ENCODE measurements at places on chromosomes 12 and 14.

GRCh38 chr14:59251811-59252771, 63.6 kb downstream of the DAAM1 start:
- no peak for DNase-seq

GRCh38 chr12:127083008-127083949, 1183.7 kb upstream of the TMEM132C start:
- DNase-seq: no peak

- no peak for DNase-seq
Observed at GRCh38 chr12:67702136-67702535, 53.6 kb downstream of the DYRK2 start.

DNA sequence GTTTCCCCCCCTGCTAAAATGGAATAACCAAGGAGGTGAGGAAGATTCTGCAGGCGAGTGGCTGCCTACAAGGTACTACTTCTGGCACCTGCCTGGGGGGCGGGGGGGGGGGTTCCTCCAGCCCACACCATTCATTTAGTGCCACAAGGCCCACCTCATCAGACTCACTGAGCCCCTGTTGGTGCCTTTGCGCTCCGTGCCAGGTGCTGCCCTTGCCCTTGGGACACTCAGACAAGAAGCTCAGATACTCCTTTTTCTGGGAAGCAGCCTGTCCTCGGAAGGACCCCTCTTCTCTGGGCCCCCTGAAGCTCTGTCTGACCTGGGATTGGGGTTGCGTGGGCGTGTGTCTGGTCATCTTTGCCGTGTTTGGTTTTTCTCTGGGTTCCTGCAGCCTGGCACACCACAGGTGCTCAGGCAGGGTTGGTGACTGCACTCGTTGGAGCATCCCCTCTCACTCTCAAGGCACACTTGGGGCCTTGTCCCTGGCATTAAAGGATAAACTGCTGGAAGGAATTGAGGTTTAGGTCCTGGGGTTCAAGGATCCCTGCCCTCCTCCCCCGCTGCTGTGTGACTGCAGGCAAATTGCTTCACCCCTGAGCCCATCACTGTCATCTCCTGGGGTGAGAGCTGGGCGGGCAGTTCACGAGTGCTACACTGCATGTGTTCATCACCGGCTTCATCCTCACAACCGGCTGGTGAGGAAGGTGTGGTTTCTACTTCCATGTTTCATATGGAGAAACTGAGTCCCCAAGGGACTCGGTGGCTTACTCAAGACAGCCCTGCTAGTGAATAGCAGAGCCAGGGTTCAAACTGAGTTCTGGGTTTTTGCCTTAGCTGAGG, 16.9 kb downstream of the FAM222A start:
- no peak for DNase-seq

DNA sequence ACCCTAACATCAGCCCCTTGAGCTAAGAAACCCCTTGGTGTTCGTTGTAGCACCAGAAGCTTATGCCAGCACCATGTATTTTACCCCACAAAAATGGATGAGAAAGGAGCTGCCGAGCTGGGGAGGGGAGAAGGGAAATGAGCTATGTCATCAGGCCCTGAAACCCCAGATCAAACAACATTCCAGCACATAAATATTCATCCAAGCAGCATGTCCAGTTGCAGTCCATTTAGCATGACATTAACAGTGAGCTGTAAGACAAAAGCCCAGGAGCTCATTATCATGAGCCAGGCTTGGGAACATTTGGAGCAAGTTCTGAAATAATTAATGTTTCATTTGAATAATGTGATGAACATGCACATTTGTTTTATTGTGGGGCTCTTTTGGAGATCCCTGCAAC, 630.1 kb upstream of the TMEM132C start:
- no peak for DNase-seq

GRCh38 chr14:56874375-56874774, 64.1 kb upstream of the OTX2 start:
- DNase-seq: no peak

DNA sequence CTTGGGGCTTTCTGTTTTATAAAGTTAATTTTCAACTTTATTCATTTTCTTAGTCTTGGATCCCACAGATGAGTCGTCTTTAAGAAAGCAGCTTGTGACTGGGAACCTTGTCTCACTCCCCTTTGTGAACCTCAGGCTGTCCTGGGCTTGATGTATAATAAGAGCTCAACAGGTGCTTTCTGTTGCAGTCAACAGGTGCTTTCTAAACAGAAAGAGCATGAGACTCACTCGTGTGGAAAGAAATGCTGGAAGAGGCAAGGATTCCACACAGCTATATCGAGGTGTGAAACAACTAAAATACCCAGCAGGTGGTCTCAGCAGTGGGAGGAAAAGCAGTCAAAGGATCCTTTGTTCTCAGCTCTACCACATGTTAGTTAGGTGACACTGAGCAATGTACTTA, 398.9 kb downstream of the EGLN3 start:
- no peak for DNase-seq

DNA sequence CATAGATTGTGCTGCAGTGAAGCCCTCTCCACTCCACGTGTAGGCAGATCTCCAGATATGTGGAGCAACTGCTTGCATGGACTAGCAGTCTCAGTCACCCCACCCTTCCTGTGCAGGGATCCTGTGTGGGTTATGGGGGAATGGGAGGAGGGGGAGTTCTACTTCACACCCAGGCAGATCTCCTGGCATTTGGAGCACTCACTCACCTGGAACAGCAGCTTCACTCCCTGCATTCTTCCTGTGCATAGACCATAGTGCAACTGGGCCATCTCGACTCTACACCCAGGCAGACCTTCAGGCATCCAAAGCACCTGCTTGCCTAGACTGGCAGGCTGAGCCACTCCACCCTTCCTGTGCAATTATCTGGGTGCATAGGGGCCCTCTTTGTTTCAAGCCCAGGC, 96.0 kb upstream of the PCED1B start:
- DNase-seq: no peak

GRCh38 chr14:51652168-51653078, 713 bp downstream of the FRMD6 start:
- no peak for DNase-seq

DNA sequence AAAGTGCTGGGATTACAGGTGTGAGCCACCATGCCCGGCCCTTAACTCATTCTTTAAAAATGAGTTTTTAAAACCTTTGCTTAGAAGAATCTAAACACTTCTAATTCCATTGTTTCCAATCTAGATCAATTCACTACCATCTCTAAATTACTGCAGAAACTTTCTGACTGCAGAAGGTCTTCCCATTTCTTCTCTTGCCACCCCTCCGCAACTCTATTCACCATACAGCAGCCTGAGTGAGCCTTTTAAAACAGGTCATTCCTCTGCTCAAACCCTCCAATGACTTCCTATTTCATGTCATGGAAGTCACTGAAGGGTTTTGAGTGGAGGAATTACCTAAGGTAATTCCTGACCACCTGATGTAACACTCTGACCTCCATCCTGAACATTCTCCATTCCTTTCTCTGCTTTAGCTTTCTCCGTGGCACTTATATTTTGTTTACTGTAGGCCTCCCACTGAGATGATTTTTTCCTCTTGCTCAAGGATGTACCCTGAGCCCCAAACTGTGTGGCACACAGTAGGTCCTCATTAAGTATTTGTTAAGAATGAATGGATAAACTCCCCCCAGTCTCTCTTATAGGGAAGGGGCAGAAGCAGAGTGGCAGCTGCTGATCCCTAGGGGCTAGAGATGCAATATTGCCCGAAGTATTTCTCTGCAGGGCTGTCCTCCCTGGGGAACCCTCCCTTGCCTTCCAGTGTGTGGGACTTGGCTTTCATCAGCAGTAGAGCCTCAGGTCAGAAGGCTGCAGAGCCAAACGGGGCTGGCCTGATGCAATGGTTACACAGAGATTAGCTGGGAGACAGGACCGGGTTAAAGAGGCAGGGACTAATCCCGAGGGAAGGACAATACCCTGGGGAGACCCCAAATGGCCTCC, 1.2 kb downstream of the DDIT3 start:
- DNase-seq: no peak

- peak; percentile 40 for DNase-seq
Observed at GRCh38 chr14:100305324-100306100, 732 bp downstream of the SLC25A29 start.

DNA sequence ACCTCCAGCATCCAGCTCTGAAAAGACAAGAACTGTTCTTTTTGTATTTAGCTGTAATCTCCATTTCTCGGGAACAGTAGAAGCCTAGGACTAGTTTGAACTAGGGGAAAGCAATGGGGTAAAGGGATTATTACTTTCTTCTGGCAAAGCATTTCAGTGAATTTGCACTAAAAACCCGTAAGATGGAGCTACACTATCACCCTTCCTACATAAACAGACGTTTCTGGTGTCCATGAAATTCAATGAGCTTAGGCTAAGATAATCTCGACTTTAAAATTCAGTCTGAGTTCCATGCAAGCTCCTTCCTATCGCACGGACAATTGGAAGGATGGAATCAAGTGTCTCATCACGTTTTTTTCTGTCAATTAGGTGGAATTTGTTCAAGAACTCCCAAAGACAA, 24.0 kb downstream of the ACSM4 start:
- no peak for DNase-seq

DNA sequence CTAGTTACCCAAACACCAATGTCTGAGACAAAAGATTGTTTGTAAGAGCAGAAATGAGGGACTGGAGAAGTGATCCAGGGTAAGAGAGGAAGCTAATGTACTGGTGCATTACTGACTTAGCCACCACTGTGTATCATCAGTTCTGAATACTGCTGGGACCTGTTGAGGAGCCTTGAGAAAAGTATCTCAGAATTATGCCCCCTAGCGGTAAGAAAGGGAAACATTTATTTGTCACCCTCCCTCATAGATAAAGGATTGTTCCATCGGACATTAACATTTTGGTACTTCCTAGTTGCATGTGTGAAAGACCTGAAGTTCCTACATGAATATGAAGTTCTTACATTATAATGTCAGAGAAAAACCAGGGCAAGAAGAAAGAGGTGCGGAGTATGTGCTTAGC, 612.5 kb downstream of the FSCB start:
- DNase-seq: no peak

All from activated CD8-positive, alpha-beta memory T cell treated with anti-CD3 and anti-CD28 coated beads for 1 hour (primary cell).